BE2C (cell line): ENCODE measurements at places on chromosomes 11 and 22.

- DNase-seq, result no peak
These were observed 54.3 kb upstream of the VSTM5 start for GRCh38 chr11:93904716-93905115.

DNA sequence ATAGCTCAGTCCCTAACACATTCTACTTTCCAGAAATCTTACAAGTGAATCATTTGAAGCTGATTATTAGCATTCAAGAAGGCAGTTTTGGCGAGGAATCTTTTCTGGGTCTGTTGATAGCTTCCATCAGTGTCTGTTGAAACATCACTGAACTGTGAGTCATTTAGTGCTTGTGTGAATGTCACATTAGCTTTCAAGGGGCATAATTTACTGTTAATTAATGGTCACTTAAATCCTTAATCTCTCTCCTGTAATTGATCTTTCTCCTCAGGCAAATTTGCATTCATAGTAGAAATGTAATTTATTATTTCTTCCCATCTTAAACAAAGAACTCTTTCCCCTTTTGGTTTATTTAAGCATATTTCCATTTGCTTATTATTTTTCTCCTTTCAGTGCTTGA lies 2.6 kb downstream of the HTR3B start:
- DNase-seq, result no peak

GRCh38 chr11:92387859-92388258 lies 163.2 kb downstream of the FAT3 start:
- DNase-seq, result no peak

GRCh38 chr11:73167363-73167954 lies 25.3 kb upstream of the FCHSD2 start:
- DNase-seq, result no peak

DNA sequence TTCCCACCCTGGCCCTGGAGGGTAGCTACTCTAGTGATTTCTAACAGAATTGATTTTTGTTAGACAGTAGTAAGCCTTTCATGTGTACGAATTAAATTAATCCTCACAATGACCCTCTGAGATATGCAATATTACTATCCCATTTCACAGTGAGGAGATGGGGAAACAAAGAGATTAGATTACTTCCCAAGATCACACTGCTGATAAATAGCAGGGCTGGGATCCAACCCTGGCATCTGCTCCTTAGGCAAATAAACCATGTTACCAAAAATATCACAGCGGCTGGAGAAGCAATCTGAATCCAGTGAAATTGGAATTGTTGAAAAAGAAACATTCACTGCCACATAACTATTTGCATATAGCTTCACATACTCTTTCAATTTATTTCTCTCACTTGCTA lies 12.8 kb upstream of the CAVIN3 start:
- no peak for DNase-seq

GRCh38 chr11:10496296-10496936 lies 41.4 kb downstream of the AMPD3 start:
- DNase-seq, result no peak
